ENCODE measurements at places on chromosomes 11 and 22. TPM values are rescaled to one million over a fixed set of nuclear protein-coding genes. Genes with fewer than 3 reads are reported as not detected.

GRCh38 chr11:116701297-116701801, 71.4 kb downstream of the BUD13 start:
- H3K4me1 ChIP-seq = peaks cover 4% of the 10 kb centered on the region
- H3K36me3 ChIP-seq = no peaks in the 10 kb centered on the region
- no peak for DNase-seq

Gene SCGB1A1
- total RNA-seq = not detected

GRCh38 chr11:6864438-6864837, 1.6 kb downstream of the OR10A2 start:
- H3K27ac ChIP-seq = no peak overlapping the region
- H3K4me1 ChIP-seq = peaks cover 7% of the 10 kb centered on the region
- H3K4me3 ChIP-seq = no peak overlapping the region
- no peak for DNase-seq

- DNase-seq = no peak
- no peak overlapping the region for H3K4me3 ChIP-seq
- H3K36me3 ChIP-seq = peaks cover 10% of the 10 kb centered on the region
- no peak overlapping the region for H3K27ac ChIP-seq
Observed at GRCh38 chr11:78338138-78338537, 79.5 kb downstream of the GAB2 start.

DNA sequence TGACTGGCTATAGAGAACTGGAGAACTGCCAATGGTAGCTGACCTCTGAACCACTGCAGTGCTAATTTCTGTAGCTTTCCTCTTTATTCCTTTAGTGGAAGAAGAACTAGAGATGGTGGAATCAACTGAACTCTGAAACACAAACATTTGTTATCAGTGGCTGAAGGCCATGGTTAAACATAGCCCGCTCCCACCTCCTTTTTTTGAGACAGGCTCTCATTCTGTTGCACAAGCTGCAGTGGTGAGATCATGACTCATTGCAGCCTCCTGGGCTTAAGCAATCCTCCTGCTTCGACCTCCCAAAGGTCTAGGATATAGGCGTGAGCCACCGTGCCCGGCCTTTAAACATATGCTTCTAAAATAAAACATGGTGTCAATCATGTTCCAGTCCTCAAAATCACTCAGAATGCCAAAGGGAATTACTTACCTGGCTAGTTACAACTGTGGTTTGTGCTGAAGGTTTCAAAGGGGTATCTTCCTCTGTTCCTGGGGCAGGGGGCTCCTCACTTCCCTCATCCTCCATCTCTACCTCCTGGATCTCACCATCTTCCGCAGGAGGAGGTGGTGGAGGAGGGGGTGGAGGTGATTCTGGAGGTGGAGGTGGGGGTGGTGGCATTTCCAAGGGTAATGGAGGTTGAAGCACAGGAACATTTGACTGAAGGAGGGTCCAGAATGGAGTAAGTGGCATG, 9.0 kb upstream of the AGBL2 start:
- H3K4me3 ChIP-seq = no peak overlapping the region
- no peak for DNase-seq
- H3K27me3 ChIP-seq = peaks cover 1% of the 10 kb centered on the region
- H3K4me1 ChIP-seq = no peaks in the 10 kb centered on the region
- no peak overlapping the region for H3K27ac ChIP-seq

DNA sequence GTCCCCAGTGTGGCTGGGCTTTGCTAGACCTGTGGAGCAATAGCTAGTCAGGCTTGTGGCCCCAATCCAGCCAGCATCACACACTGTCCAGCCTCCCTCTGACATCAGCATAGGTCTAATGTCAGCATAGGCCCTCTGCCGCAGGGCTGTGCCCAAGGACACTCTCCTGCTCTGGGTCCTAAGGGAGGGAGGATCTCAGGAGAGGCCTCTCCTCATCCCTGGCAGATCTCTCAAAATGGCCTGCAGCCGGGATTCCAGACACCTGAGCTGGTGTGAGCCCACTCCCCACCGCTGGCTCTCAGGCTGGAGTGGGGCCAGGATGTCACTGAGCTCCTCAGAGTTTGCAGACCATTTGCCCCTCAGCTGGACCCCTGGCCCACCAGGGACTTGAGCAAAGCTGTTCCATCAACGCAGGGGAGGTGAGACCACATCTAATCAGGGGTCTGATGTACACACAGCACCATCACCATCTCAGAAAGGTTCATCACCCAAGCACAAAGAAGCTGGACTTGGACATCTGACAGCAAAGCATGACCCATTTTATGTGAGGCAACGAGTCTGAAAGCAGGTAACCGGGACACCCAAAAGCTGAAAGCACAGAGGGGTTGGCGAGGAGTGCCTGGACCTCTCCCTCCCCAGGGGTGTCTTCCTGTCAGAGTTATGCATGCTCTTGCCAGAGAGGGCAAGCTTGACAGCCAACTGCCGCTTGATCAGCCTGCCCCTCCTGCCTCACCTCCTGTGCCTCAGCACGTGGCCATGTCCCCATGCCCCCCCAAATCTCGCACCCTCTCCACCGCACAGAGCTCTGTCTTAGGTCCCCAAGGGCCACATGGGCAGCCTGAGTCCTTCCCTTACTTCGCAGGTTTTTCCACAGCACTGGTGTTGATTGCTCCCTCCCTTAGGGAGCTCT, 69.7 kb upstream of the SEPTIN5 start:
- H3K27me3 ChIP-seq = peaks cover 18% of the 10 kb centered on the region
- no peaks in the 10 kb centered on the region for H3K4me1 ChIP-seq
- peaks cover 9% of the 10 kb centered on the region for H3K36me3 ChIP-seq
- no peak overlapping the region for H3K4me3 ChIP-seq
- no peak for DNase-seq

- DNase-seq = no peak
- H3K4me3 ChIP-seq = no peak overlapping the region
- H3K27ac ChIP-seq = no peak overlapping the region
- H3K4me1 ChIP-seq = no peaks in the 10 kb centered on the region
Observed at GRCh38 chr11:88043149-88043548, 132.1 kb downstream of the RAB38 start.

Gene LMNTD2
- total RNA-seq = 1.1 TPM

DNA sequence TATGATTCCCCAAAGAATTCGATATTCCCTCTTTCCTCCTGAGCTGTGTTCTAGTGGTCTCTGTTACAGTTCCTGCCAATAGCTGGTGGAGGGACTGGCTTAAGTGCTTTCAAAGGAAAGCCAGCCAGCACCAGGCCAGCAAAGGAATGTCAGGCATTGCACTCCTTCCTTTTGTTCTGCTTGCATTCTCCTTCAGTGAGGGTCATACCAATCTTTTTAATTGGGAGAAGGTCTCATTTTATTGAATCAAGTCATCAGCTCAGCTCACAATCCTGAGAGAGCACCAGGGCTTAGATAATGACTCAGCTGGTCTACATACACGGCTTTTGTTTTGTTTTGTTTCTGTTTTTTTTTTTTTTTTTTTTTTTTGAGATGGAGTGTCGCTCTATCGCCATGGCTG, 222.9 kb downstream of the NAV2 start:
- DNase-seq = peak; percentile 92
- peak overlapping the region; percentile 95 for H3K27ac ChIP-seq
- H3K27me3 ChIP-seq = peaks cover 5% of the 10 kb centered on the region
- peaks cover 6% of the 10 kb centered on the region for H3K36me3 ChIP-seq

Gene HOATZ
- not detected for total RNA-seq

DNA sequence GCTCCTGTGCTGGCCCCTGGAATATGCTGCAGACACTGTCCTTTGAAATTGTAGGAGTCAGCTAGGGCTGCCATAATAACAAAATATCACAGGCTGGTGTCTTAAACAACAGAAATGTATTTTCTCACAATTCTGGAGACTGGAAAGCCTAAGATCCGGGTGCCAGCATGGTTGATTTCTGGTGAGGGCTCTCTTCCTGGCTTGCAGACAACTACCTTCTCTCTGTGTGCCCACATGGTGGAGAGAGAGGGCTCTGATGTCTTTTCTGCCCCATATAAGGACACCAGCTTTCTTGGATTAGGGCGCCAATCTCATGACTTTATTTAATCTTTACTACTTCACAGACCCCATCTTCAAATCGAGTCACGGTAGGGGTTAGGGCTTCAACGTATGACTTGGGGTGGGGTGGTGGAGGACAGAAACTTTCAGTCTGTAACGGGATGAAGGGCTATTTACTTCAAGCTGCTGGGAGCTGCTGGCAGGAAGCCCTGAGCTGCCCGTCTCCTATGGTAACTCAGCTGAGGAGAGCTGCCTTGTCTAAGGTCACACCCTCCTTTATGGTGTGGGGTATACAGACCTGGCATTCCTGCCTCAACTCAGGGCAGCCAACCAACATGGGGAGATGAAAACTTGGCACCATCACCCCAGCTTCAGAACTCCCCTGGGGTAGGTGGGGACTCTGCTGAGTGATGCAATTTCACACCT, 142.9 kb upstream of the ZBED5 start:
- H3K27me3 ChIP-seq = peaks cover 29% of the 10 kb centered on the region
- H3K4me1 ChIP-seq = no peaks in the 10 kb centered on the region
- 0 out of 2 replicates have a peak, but pooled peaks cover 3% of the 10 kb centered on the region for H3K36me3 ChIP-seq

Gene OR52R1
- total RNA-seq = not detected

Gene BARX2
- total RNA-seq = not detected

Gene USH1C
- total RNA-seq = not detected

DNA sequence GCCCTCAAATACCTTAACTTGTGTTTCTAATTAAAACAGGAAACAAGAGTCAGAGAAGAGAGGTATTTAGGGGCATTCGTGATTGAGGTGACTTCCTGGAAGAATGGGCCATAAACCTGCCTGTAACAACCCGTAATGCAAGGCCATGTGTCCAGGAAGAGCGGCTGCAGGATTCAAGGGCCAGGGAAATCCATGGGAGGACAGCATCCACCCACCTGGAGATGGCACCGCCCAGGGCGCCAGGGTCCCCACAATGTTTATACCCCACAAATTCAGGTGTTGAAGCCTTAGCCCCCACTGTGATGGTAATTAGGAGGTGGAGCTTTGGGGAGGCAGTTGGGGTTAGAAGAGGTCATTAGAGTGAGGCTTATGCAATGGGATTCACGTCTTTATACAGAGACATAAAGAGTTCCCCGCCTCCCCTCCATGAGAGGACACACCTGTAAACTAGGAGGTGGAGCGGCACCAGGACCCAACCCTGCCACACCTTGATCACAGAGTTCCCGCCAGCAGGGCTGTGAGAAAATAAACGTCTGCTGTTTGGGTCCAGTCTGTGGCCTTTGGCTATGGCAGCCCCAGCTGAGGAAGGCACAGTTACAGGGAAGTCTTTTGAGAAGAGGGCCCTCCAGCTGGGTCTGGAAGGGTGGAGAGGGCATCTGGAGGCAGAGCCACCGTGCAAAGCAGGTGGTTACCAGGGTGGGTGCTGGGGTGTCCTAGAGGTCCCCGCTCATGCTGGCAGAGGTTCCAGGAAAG, 1394.3 kb downstream of the TBC1D22A start:
- no peak overlapping the region for H3K27ac ChIP-seq
- H3K36me3 ChIP-seq = peaks cover 5% of the 10 kb centered on the region
- H3K4me1 ChIP-seq = no peaks in the 10 kb centered on the region

Gene ABCC8
- total RNA-seq = not detected

GRCh38 chr11:74417379-74417804, 19.2 kb upstream of the PGM2L1 start:
- H3K36me3 ChIP-seq = no peaks in the 10 kb centered on the region
- peaks cover 4% of the 10 kb centered on the region for H3K27me3 ChIP-seq
- peaks cover 23% of the 10 kb centered on the region for H3K4me1 ChIP-seq
- DNase-seq = peak; percentile 37

Gene SCGB2A2
- total RNA-seq = not detected

DNA sequence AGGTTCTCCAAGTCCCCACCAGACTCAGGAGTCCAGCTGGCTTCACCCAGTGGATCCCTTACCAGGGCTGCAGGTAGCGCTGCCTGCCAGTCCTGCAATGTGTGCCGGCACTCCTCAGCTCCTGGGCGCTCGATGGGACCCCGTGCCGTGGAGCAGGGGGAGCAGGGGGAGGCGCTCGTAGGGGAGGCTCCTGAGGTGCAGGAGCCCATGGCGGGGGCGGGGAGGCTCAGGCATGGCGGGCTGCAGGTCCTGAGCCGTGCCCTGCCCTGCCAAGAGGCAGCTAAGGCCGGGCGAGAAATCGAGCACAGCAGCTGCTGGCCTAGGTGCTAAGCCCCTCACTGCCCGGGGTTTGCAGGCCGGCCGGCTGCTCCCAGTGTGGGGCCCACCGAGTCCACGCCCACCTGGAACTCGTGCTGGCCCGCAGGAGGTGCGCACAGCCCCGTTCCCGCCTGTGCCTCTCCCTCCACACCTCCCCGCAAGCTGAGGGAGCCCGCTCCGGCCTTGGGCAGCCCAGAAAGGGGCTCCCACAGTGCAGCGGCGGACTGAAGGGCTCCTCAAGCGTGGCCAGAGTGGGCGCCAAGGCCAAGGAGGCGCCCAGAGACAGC, 792.9 kb upstream of the CCDC179 start:
- DNase-seq = no peak
- peaks cover 6% of the 10 kb centered on the region for H3K36me3 ChIP-seq
- H3K4me3 ChIP-seq = no peak overlapping the region
- peaks cover 4% of the 10 kb centered on the region for H3K4me1 ChIP-seq

GRCh38 chr11:116731821-116732220, 41.0 kb downstream of the BUD13 start:
- peaks cover 6% of the 10 kb centered on the region for H3K4me1 ChIP-seq
- no peak for DNase-seq
- peaks cover 34% of the 10 kb centered on the region for H3K27me3 ChIP-seq

GRCh38 chr22:20429254-20430100, 8.1 kb downstream of the SCARF2 start:
- H3K4me3 ChIP-seq = no peak overlapping the region
- H3K4me1 ChIP-seq = peaks cover 7% of the 10 kb centered on the region
- H3K27ac ChIP-seq = no peak overlapping the region
- H3K27me3 ChIP-seq = peaks cover 10% of the 10 kb centered on the region
- peaks cover 11% of the 10 kb centered on the region for H3K36me3 ChIP-seq

DNA sequence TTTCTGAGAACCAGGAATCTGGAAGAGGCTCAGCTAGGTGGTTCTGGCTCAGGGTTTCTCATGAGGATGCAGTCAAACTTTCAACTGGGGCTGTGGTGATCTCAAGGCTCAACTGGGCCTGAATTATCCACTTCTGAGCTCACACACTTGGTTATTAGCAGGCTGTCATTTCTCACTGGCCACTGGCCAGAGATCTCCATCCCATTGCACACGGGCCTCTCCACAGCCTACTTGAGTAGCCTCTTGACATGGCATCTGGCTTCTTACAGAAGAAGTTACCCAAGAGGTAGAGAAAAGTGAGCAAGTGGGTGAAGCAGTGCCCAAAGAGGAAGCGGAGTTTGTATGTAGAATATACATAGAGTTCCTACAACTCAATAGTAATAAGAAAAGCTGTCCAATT, 16.0 kb downstream of the CALCA start:
- H3K36me3 ChIP-seq = no peaks in the 10 kb centered on the region
- no peak for DNase-seq
- H3K27me3 ChIP-seq = no peaks in the 10 kb centered on the region
- H3K27ac ChIP-seq = no peak overlapping the region
- no peak overlapping the region for H3K4me3 ChIP-seq

Gene FADS3
- total RNA-seq = 130 TPM

Gene RAB38
- 0.42 TPM for total RNA-seq

Gene TRIM49D2
- not detected for total RNA-seq

Gene C22orf31
- total RNA-seq = not detected

- no peak overlapping the region for H3K4me3 ChIP-seq
- H3K36me3 ChIP-seq = peaks cover 21% of the 10 kb centered on the region
- peaks cover 14% of the 10 kb centered on the region for H3K4me1 ChIP-seq
- no peaks in the 10 kb centered on the region for H3K27me3 ChIP-seq
- no peak overlapping the region for H3K27ac ChIP-seq
- no peak for DNase-seq
Observed at GRCh38 chr22:45483918-45484499, 18.7 kb upstream of the FBLN1 start.

GRCh38 chr11:57343825-57344224, 5.7 kb downstream of the P2RX3 start:
- H3K36me3 ChIP-seq = no peaks in the 10 kb centered on the region
- no peak overlapping the region for H3K27ac ChIP-seq
- H3K27me3 ChIP-seq = peaks cover 29% of the 10 kb centered on the region
- H3K4me1 ChIP-seq = peaks cover 3% of the 10 kb centered on the region

Gene OTOG
- total RNA-seq = not detected

GRCh38 chr22:20569059-20570058, 61.9 kb downstream of the MED15 start:
- peak; percentile 99 for DNase-seq
- H3K4me1 ChIP-seq = peaks cover 83% of the 10 kb centered on the region
- H3K27ac ChIP-seq = peak overlapping the region; percentile 98
- H3K36me3 ChIP-seq = peaks cover 45% of the 10 kb centered on the region
